ENCODE measurements at places on chromosomes 16 and 17.
A peak's percentile ranks its signal among the peaks of the same experiment; 100 is the strongest.

GRCh38 chr17:17403899-17404576 lies 72.8 kb upstream of the MED9 start:
- DNase-seq: no peak

GRCh38 chr16:50245417-50246298 lies 20.7 kb upstream of the ADCY7 start:
- DNase-seq: no peak

GRCh38 chr16:66959704-66960161 lies 1.3 kb upstream of the CES3 start:
- no peak for DNase-seq

DNA sequence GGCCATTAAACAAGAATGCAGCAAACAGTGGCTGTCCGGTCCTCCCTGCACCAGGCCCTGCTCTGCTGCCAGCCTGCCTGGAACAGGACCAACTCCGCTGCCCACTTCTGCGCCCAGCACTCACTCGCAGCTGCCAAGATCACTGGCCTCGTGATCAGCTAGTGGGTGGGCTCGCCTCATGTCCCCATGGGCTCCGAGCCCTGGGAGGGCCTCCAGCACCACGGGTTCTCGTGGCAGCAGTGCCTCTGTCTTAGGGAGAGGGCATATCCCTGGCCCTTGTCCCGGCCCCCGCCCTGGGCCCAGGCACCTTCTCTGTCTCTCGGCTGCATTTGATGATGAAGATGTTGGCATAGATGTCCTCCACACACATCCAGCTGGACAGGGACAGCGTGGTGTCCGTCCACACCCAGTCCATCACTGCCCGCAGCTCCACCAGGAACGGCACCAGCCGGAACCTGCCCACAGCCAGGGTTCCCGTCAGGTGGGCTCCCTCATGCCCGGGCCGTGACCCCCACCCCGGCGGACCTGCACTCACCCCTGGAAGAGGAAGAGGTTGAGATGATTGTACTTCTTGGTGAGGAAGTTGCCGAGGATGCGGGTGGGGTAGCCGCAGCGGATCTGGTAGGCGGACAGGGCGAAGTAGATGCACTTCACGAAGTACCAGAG lies 13.1 kb downstream of the CTU2 start:
- peak; percentile 88 for DNase-seq

DNA sequence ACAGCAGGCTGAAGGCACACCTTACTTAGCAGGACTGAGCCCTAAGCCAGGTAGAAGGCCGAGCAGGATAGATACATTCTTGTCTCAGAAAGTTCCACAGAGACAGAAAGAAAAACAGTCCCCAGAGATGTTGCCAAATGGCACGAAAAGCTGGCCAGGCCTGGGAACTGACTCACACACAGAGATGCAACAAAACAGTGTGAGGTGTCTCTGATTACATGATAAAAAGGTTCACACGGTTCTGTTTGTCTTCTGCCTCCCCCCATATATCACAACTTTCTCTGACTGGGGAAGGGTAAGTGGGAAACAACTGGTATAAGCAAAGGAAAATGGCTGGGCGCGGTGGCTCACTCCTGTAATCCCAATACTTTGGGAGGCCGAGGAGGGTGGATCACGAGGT lies 1.7 kb downstream of the WBP2 start:
- DNase-seq: no peak

DNA sequence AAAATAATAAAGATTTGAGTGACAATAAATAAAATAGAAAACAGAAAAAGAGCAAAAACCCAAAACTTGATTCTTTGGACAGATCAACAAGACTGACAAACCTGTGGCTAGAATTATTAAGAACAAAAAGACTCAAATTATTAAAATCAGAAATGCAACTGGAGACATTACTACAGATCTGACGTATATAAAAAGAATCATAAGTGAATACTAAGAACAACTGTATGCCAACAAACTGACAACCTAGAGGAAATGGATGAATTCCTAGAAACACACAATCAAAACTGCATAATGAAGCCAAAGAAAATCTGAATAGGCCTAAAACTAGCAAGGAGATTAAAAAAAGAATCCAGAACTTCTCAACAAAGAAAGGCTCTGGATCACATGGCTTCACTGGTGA lies 47.4 kb downstream of the NETO2 start:
- DNase-seq: no peak

DNA sequence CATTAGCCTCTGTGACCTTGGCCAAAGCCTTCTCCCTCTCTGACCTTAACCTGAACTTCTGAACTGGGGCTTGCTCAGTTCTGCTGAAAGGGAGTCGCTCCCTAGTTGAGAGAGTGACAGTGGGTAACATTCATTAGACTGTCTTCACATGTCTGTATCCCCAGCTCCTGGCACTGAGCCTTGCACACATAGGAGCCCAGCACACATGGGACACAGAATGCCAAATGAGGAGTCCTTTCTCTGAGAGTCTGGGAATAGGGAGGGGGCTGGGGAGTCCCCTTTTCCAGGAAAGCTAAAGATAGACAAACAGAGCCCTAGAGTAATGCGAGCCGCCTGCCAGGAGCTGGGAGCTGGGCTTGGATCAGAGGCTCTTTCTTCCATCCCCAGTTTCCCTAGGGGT lies 2.5 kb downstream of the TAC4 start:
- DNase-seq: no peak

GRCh38 chr16:2177561-2177960 lies 18.8 kb downstream of the CASKIN1 start:
- DNase-seq: no peak

- no peak for DNase-seq
Observed at GRCh38 chr17:604115-604450, 110.6 kb downstream of the VPS53 start.

DNA sequence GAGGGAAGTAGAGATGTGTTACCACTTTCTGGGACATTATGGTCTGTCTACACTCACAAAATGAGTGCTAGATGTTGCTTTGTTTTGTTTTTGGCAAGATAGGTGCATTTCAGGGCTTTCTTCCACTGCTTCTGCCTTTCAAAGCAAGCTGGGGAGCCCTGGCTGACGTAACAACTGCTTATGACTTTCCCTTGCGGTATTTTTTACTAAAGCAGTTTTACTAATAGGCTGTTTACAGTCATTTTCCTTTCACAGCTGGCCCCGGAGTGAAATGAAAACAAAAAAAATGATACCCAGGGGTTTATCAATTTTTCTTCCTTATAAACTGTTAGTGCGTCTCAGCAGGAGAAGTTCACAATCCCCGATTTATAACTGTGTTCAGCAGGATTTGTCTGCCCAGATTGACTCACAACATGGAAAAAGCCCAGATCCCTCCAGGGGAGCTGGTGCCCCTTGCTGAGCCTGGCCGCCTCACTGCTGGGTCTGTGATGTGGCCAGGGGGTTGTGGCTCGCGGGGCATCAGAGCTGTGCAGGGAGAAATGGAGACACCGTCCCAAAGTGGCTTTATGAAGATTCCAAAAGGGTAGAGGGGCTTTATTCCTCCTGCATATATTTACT lies 184.4 kb upstream of the HS3ST3A1 start:
- no peak for DNase-seq

DNA sequence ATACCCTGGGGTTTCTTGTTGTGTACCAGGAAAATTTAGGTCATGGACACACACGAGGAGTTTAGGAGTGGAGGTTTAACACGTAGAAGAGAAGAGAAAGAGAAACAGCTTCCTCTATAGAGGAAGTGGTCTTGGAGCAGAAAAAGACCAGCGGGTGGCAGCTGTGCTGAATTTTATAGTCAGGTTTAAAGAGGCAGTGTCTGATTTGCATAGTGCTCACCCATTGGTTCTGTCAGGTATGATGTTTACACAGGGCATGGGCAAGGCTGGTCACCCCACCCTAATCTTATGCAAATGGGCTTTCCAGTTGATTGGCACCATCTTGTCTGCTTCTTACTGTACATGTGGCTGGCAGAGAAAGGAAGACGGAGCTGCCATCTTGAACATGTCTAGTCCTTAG lies 309.0 kb downstream of the CDH13 start:
- DNase-seq: no peak

GRCh38 chr16:17318238-17318637 lies 152.5 kb downstream of the XYLT1 start:
- no peak for DNase-seq

DNA sequence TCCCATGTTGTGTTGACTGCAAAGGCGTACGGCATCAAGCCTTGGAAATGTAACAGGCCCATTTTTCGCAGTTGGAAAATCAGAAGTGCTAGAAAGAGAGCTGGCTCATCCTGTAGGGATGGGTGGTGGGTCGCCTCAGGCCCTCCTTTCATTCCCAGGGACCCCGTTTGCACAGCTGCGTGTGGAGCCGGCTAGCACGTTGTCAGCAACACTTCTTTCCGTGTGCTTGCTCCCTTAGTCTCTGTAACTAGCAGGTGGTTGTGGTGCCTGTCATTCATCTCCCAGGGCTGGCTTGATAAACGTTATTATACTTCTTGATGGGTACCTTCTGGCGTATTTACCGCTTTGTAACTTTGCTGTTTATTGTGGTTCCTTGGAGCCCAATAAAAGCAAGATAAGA lies 239.0 kb upstream of the CACNG5 start:
- DNase-seq: no peak

GRCh38 chr16:73891129-73891542 lies 405.5 kb upstream of the PSMD7 start:
- no peak for DNase-seq

GRCh38 chr17:7352910-7353635 lies 1.1 kb downstream of the KCTD11 start:
- no peak for DNase-seq

- DNase-seq: no peak
Observed at GRCh38 chr17:73776351-73777130, 132.3 kb upstream of the SDK2 start.

DNA sequence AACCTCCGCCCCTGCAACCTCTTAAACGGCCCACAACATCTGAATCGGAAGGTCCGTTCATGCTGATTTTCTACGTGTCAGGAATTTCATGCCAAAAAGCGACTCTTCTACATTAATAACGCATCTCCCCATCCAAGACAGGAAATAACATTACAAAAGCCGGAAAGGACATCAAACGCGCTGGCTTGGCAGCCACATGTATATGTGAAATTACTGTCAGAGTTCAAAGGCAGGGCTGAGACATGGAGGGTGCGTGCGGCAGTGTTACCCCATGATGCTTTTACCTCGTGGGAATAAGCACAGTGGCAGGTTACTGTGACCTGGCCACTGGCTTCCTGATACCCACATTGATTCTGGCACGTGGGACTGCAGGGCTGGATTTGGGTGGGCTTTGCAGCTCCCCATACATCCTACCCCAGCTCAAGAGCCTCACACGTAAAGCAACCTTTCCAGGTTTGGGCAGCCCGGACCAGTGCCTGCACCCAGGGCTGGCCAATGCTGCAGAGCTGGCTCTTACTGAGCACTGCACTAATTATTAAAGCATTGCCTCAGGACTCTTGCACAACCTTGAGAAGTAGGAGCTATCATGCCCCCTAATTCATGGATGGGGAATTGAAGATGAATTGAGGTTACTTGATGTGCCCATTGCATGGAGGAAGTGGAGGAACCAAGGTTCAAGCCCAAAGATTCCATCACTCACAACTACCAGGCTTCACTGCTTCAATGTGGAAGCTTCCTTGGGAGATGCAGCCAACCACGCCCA lies 120.6 kb upstream of the FOXF1 start:
- DNase-seq: no peak

DNA sequence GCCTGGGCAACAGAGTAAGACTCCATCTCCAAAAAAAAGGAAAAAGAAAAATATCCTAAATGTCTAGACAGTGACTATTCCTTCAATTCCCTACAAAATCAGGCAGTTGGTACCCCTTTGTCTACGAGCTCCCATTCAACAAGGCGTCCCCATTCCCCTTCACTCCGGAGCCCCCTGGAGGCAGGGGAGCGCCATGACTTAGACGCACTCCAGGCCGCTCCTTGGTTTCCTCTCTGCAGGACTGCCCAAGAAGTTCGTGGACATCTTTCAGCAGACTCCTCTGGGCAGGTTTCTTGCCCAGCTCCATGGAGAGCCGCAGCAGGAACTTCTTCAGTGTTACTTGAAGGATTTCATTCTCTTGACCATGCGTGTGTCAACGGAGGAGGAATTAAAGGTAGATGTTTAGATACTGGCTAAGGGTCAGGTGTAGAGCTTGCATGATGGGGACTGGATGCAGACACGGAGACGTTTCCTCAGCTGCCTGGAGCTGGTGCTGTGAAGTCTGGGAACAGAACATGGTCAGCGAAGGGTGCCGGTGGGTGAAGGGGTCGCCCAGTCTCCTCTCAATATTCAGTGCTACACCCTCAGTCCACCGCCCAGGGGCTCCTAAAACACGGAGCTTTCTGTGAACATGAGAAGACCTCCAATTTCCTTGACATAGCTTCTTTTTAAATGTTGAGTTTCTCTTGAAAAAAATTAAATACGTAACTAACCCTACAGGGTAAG lies 53.3 kb upstream of the ENDOV start:
- DNase-seq: no peak

- DNase-seq: no peak
Observed at GRCh38 chr16:80123189-80123588, 417.6 kb upstream of the DYNLRB2 start.

DNA sequence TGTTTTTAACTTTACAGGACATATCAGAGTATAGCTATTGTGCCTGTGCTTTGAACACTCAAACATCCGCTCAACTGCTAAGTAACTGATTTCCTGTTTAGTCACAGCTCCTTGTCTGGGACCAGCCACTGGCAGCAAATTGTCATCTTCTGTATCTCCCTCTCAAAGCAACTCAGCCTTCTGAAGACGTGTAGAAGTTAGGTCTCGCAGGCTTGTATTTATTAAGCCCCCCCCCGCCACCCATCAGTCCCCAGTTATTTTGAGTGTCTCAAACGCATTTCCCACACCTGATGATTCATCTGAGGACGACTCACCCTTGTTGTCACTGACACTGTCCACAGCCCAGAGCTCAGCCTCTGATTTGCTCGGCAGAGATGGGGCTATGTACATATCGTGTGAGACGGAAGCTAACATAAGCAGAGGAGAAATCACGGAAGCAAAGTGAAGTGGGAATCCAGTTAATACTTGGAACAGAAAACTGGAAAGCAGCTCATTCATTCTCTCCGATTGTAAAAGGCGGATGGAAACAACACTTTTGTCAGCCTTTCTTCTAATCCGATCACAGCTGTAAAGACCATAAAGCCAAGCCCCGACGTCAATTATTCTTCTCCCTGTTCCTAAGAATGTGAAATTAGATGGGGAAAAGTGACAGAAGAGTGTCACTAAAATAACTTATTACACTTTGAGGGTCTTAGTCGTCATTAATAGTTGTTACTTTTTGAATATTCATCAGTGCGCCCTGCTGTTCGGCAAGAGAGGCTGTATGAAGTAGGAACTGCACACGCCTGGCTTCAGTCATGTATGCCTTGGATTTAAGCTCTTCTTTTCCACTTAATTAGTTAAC lies 64.2 kb downstream of the PITPNC1 start:
- DNase-seq: no peak
